ENCODE measurements at places on chromosomes 7 and 10.

- DNase-seq: no peak
Observed at GRCh38 chr7:134856691-134857090, 77.3 kb downstream of the CALD1 start.

DNA sequence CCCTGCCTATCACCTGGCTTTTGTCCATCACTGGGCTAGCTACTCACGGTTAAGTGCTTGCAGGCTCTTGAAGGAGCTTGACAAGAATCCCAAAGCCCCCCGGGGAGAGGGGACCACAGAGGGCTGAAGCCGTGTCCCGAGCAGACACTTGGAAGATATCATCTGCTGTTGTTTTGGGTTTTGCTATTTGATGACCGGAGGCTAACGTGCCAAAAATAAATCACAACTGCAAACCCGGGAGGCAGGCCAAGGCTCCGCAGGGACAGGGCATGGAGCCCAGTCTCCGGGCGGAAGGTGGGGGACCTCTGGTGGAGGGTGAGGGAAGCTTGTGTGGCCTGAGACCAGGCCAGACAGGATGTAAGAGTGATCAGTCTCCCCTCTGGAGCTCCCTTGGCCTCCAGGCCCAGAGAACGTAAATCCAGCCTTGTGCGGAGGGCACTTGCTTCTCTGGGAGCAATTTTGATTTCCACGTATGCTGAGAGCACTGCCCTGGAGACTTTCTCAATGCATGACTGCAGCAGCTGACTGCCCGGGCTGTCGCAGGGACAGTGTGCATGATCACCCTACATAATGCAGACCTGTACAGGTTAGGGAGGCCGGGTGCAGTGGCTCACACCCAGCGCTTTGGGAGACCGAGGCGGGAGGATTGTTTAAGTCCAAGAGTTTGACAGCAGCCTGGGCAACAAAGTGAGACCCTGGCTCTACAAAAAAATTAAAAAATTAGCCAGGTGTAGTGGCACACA lies at the start of gene PHKG1:
TSS of gene PHKG1 (minus strand) at position 164 of the 743 bp plus-strand sequence. CDS start 4,011 bp downstream, outside the sequence.
- no peak for DNase-seq

DNA sequence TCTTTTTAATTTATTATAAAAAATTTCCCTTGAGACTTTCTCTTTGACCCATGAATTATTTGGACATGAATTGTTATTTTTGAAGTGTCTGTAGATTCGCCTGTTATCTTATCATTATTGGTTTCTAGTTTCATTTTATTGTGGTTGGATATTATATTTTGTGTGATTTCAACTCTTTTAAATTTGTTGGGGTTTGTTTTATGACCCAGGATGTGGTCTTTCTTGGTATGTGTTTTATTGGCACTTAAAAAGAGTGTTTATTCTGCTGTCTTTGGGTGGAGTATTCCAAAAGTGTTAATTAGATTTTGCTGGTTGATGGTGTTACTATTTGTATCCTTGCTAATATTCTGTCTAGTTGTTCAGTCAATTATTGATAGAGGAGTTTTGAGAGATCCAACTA lies 50.5 kb upstream of the GPR141 start:
- no peak for DNase-seq

DNA sequence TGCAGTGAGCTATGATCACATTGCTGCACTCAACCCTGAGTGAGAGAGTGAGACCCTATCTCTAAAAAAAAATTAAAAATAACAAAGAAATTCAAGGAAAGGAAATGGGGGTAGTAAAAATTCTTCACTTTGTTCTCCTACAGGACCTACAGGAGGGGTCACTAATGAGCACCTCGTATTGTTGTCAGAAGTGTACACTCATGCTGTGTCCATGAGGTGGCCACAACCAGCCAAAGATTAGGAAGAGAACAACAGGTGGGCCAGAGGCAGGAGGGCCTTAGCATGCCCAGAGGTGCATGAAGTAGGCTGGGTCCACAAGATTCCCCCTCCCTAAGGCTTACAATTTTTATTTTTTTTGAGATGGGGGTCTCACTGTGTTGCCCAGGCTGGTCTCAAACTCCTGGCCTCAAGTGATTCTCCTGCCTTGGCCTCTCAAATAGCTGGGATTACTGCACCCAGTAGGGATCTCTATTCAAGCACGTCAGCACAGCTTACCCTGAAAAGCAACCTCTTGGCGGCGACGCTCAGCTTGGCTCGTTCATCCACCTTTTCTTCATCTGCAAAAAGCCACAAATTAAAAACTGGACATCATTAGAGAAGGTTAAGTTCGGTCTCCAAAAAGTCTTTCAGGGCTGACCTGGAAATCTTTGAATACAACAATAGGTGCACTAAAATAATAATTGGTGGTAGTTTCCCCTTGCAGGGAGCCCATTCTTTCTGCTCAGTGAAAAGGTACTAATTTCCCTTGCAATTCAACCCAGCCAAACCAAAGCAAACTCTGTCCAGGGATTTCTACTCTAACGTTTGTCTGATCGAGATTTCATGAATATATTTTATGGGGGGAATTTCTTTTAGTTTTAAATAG lies 104.4 kb downstream of the SVIL start:
- no peak for DNase-seq

DNA sequence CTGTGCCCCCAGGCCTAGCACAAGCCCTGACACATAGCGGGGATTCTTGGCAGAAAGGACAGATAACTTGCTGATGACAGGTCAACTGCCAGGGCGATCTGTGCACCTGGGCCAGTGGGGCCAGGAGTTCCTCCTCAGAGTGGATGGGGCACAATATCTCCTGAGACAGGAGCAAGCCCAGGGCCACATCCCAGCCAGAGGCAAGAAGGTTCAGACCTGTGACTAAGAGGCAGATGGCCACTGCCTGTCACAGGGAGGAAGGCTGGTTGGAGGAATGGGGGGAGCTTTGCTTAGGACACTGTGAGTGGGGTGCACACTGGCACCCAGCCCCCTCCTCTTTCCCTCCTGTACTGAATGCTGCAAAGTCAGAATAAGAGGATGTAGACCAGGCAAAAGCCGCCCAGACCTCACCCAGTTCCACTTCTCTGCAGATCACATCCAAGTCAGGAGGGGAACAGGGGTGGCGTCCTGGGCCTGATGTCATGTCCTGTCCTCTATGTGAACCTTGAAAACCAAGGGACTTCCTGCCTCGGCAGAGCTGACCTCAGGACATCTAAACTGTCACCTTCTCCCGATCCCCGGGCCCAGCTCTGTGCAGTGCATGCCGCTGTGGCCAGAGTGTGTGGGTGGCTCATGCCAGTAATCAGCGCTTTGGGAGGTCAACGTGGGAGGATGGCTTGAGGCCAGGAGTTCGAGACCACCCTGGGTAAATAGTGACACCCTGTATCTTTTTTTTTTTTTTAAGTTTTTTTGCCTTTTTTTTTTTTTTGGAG lies 1.3 kb downstream of the GUSB start:
- peak; percentile 51 for DNase-seq

DNA sequence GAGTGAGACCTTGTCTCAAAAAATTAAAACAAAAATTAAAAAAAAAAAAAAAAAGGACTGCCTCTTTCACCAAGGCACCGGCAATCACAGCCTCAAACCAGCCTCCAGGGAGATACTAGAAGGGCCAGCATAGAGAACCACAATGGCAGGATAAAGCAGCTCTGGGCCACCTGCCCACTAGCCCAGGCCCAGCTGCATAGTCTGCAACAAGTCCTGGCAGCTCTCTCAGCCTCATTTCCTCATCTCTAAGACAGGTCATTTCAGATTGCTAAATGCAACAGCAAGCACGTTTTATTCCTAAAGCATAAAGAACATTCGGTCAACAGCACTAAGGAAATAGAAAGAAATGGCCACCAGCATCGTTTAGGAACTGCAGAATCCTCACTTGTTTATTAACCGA lies 28.8 kb downstream of the XPNPEP1 start:
- DNase-seq: no peak

DNA sequence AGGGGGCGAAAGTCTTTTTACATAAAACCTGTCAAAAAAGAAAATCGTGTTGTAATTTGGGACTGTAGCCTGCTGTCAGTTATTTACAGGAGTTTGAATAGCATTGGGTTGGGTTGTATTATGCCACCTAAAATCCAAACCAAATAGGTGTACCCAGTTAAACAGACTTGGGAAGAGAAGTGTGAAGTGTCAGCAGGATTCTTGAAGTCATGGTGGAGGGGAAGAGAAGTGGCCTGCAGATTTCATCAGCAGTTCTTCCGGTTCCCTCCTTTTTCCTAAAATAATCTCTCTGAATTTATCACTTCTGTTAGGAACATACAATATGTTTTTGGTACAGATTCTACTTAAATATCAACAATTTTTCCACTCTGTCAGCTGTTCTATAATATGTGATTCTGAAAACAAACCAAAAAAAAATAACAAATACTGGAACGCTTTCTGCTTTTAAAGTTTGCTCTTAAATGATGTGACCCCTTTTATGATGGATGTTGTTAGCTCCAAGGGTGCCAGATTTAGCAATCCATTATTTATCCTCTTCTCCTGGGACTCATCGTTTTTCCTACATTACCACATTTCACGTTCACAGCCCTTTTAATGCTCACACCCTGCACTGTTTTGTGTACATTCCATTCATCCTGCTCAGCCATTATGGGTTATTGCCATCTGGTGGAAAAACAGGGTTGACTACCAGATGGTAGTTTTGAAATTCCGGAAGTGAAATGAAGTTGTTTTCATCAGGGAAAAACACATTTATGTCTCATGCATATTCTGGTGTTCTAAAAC lies 18.7 kb upstream of the ARHGAP12 start:
- no peak for DNase-seq

DNA sequence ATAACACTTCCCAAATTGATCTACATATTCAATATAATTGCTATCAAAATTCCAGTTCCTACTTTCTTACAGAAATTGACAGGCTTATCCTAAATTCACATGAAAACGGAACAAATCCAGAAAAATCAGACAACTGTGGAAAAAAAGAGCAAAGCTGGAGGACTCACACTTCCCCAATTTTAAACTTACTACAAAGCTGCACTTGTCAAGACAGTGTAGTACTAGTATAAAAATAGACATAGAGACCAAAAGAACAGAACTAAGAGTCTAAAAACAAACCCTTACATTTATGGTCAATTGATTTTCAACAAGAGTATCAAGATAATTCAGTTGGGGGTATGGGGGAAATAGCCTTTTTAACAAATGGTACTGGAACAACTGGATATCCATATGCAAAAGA lies 27.5 kb downstream of the LMBR1 start:
- DNase-seq: no peak

GRCh38 chr10:86642499-86642898 lies 11.8 kb upstream of the OPN4 start:
- DNase-seq: no peak

DNA sequence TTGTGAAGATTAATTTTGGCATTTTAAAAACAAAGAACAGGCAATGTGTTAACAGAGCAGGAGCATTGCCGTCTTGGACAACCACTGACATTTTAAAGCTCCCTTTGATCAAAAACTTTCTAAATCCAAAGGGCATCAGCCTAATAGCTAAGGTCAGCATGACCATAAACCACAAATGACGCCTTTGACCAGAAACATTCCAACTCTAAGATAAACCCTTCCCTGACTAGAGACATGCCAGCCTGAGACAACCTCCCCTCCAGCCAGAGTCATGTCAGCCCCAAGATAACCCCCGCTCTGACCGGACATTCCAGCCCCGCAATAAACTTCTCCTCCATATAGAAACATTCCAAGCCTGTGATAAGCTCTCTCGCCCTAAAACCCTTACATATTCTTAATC lies 949.4 kb upstream of the POT1 start:
- DNase-seq: no peak

GRCh38 chr7:107833684-107834106 lies 30.7 kb upstream of the SLC26A3 start:
- no peak for DNase-seq

DNA sequence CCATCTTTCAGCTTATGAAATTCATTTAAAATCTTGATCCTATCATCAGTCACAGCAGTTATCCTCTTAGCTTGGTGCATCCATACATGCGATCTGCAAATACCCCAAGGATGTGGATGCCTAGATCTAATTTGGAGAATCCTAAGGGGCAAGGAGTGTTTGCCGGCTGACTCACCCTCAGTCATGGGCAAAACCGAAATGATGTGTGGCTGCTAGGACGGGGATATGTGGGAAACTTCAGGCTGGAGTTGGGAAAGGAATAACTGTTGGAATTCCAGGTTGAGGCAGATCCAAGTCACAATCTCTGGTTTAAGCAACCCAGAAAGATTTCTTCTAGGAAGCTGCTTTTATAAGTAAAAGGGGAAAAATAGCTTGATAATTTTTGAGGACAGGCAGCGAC lies 19.7 kb upstream of the GOT1 start:
- no peak for DNase-seq

- no peak for DNase-seq
Observed at GRCh38 chr10:75441196-75441595, 9.8 kb downstream of the LRMDA start.

GRCh38 chr7:2930310-2931033 lies 86.4 kb upstream of the GNA12 start:
- no peak for DNase-seq

DNA sequence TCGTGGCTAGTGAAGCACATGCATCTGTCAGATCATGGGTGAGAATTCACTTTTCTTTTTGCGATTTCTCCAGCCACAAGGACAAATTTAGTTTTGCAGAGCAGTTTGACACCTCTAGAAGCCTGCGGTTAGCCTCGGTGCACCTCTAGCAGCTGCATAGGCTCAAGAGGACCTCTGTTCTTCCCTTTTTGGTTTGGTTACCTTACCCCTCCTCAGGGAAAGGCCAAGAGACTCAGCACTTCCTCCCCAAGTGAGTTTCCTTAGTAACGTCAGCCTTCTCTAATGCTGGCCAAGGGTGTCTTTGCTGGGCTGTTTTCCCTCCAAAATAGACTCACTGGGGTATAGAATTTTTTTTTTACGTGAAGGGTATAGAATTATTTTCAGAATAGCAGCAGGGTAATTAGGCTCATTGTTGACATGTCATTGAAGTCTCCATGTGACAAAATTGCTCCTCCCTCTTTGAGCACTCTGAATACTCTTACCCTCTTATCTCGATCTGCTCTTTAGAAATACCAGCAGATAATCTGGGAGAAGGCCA lies 97.8 kb downstream of the AUTS2 start:
- DNase-seq: no peak

DNA sequence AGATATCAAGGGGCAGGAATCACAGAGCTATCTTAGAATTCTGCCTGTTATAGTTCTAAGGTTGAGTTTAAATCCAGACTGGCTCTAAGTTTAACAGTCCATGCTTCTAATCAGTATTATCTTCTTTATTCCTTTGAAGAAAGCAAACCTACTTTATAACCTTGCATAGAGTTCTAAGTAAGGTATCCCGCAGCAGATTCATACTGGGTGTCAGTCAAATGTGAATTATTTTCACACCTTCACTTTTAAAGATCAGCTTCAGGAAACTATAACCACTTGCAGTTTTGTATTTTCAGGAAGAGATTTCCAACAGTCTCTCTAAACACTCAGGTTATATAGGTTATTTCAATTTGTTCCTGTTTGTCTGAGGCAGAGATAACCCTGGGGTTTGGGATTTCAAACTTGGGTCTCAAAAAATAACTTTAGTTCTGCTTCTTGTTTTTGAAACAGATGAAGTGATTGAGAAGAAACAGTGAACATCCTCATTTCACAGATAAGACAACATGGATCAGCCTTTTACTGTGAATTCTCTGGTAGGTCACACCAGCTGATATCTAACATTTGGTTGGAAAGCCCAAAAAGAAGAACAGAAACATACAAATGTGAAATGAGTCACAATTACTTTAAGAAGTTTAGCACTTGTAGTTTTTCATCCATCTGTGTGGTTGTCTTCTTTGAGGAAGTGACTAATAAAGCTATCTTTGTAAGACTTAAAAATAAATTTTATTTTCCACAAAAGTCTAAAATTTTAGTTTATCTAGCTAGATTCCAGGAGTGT lies 21.4 kb downstream of the STAMBPL1 start:
- no peak for DNase-seq
